Iris pigment epithelial cell (primary cell): ENCODE measurements at places on chromosomes 7 and 10.

- peak; percentile 97 for DNase-seq
Measured at GRCh38 chr10:113788604-113789083, 37.2 kb downstream of the PLEKHS1 start.

DNA sequence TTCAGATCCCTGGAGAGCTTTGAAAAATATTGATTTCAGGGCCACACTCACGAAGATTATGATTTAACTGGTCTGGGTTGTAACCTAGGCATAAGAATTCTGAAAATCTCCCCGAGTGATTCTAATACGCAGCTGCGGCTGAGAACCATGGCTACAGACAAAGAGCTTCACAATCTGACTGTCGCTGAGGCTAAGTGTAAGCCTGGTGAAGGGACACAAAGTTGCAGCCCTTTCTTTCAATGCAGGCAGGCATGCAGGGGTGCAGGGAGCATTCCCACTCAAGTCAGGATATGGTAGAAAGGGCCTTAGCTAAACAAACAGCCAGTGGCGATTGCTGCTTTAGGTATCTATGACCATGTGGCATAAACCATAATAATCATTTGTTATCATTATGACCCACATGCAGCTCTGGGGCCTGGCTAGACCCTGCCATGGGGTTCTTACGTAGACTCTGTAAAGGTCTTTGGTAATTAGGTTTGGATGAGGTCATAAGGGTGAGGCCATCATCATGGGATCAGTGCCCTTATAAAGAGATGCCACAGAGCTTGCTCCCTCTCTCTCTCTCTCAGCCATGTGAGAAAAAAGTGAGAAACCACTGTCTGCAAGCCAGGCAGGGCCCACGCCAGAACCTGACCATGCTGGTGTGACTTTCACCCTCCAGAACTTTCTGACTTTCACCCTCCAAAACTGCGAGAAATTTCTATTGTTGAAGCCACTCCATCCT, 88.4 kb upstream of the LANCL2 start:
- DNase-seq = no peak

GRCh38 chr7:139394540-139394939, 34.8 kb downstream of the LUC7L2 start:
- DNase-seq = no peak

DNA sequence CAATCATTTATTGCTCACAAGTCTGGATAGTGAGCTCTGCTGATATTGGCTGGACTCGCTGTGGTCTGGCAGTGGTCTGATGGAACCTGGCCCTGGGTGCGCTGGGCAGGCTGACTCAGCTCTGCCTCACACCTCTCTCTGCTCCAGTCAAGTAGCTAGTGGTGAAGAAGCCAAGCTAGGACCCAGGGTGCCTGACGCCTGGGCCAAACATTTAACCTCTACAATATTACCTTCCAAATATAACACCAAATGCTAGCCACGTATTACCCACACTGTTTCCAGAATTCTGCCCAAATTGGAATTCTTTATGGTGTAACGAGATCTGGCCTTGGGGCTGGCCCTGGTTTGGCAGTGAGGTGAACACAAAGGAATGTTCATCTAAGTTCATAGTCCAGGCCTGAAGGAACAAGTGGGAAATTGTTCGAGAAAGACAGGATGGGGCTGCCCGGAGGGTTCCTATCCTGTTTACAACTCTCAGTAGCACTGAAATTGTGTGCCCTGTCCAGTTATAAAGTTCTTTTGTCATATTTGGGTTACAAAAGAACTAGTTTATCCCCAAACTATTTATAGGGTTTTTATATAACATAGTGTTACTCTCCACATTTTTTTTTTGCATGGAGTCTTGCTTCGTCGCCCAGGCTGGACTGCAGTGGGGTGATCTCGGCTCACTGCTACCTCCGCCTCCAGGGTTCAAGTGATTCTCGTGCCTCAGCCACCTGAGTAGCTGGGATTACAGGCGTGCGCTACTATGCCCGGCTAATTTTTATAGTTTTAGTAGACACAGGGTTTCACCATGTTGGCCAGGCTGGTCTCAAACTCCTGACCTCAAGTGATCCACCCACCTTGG, 16.3 kb downstream of the OR2AE1 start:
- DNase-seq = peak; percentile 84

DNA sequence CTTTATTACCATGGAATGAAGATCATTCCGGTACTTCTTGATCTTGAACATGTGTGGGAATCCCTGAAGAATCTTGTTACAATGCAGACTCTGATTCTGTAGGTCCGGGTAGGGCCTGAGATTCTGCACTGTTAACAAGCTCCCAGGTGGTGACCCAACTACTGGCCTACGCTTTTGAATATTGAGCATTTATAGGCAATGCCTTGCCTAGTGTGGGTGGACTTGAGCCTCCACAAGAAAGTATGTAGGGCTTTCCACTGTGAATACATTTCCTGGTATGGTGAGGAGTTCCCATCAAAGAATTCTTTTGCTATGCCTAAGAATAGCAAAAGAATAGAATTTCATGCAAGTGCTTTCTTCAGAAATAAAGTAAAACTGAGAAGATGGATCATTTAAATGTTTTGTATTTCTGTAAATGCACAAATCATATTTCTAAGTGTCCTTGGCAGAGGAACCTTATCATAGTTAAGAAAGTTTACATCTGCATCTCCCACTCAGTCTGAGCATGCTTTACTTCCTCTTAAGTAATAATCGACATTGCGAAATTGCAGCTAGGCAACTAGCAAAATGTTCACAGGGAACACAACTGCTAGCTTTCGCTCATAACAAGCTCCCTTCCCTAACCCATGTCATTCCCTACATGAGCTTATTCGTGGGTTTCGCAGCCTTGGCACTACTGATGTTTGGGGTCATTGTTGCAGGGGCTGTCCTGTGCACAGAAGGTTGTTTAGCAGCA, 71.4 kb downstream of the AHR start:
- DNase-seq = peak; percentile 99

GRCh38 chr7:5827755-5828154, 46.3 kb upstream of the RNF216 start:
- DNase-seq = no peak

- peak; percentile 44 for DNase-seq
Measured at GRCh38 chr10:131972474-131973071, 9.2 kb downstream of the BNIP3 start.

DNA sequence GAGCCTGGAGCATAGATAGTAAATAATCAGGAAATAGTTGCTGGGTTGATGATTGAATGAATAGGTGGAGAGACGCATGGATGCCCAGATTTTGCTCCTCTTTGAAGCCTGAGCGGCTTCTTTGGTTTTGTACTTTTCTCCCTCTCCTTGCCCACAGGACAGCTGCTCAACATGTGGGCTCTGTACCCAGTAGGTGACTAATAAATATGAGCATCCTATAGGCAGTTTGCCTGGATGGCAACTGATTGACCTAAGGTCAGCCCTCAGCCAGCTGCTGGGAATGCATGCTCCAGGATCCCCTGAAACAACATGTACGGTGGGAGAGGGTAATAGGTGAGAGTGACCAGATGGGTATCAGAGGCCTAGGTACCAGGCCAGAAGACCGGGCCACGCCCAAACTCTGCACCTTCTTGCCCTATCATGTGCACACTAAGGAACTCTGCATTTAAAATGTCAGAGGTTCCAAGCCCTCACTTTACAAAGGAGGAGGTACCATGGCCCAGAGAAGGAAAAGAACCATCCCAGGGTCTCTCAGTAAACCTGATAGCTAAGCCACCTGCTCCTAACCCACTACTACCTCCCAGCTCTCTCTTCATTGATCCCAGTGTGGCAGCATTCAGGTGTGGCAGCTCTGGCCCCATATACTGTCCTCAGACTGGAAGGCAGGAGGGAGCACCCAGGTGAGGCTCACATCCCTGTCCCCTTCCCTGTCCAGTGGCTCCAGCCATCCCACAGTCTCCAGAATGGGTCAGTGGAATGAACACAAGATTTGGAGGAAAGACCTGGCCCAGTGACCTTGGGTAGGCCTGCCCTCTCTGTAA, 2.7 kb upstream of the ZCCHC24 start:
- DNase-seq = no peak

GRCh38 chr7:582931-583330, 63.3 kb upstream of the PDGFA start:
- no peak for DNase-seq

DNA sequence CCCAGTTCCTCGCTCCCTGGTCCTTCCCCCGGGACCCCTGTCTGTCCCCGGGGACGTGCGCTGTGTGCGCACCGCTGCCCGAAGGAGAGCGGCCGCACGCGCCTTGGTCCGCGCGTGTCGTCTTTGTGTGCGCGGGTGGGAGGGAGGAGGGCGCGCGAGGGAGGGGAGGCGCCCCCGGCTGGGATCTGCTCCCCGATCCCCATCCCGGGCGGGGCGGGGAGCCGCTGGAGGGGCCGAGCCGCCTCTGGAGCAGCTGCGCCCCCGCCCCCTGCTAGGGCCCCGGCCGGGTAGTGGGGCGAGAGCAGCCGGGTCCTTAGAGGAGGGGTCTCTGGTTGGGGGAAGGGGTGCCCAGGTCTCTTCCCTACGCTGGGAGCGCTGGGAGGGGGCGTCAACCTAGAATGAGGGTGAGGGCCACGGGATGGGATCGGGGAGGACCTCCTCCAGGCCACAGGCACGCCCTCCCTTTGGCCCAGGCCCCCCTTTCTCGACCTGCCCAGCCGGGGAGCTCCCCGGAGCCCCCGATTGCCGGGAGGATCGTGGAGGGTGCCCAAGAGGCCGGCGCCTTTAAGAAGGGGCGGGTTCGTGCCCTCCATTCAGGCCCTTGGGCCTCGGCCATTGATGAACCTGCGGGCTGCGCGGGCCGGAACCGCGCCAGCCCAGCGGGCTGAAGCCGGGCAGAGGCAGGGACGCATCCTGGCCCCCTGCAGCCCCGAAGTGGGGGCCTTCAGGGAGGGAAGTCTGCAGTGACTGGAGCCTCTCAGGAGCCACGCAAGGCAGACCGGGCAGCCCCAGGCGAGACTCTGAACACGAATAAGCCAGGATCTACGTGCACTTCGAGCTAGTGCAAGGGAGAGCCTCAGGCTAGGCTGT, 678 bp downstream of the SH2B2 start:
- DNase-seq = no peak

GRCh38 chr7:140696024-140696679, 356 bp upstream of the NDUFB2 start:
- peak; percentile 95 for DNase-seq

- no peak for DNase-seq
Measured at GRCh38 chr7:116969371-116969902, 16.1 kb downstream of the ST7 start.

DNA sequence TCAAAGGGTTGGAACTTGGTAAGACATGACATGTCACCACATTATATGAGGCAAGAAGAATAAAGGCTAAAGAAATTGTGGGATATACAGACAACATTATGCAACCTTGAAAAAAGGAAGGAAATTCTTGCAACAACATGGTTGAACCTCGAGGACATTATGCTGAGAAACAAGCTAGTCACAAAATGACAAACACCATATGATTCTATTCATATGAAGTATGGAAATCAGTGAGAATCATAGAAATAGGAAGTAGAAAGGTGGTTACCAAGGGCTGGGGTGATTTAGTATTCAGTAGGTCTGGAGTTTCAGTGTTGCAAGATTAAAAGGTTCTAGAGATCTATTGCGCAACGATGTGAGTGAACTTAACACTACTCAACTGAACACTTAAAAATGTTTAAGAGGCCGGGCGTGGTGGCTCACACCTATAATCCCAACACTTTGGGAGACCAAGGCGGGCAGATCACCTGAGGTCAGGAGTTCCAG, 126.9 kb upstream of the TBX20 start:
- peak; percentile 4 for DNase-seq

- no peak for DNase-seq
Measured at GRCh38 chr10:36038316-36038955, 396.3 kb upstream of the FZD8 start.

GRCh38 chr7:159139639-159140038, 5.0 kb downstream of the VIPR2 start:
- no peak for DNase-seq

DNA sequence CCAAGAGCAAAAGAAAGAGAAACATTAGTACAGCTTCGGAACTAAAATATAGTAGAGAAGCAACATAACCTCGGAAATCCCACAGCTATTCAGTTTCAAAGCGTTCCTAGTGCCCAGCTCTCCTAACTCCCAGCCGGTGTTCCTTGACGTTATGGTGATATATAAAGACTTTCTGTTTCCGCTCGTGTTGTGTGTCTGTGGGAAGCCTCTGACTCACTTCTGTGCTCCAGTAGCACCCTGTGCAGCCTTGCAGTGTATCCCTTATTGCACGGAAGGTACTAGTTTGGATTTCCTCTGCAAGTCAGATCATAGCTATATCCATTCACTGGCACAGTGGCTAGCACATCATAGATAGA, 535 bp downstream of the ASAH2B start:
- DNase-seq = peak; percentile 81

GRCh38 chr7:136588216-136588615, 280.2 kb upstream of the CHRM2 start:
- DNase-seq = no peak

DNA sequence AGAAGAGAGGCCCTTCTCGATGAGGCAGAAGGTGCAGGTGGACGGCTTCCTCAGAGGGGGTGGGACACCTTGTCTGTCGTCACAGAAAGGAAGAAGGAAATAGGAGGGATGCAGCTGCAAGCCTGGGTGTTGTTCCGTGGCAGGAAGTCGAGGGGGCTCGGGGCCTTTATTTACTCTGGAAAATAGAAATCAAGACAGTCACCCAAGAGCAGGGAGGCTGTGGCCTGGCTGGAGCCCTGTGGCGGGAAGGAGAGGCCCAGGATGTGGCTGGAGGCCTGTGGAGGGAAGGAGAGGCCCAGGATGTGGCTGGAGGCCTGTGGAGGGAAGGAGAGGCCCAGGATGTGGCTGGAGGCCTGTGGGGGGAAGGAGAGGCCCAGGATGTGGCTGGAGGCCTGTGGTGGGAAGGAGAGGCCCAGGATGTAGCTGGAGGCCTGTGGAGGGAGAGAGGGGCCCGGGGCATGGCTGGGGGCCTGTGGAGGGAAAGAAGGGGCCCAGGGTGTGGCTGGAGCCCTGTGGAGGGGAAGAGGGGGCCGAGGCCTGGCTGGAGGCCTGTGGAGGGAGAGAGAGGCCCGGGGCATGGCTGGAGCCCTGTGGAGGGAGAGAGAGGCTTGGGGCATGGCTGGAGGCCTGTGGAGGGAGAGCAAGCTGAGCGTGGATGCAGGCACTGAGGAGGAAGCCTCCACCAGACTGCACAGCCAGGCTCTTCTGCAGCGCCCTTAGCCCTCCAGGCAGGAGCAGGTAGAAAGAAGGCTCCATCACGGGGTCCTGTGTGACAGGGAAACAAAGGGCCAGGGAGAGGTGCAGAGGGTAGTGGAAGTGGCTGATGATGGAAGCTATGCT, 97.3 kb upstream of the SFMBT2 start:
- DNase-seq = no peak

DNA sequence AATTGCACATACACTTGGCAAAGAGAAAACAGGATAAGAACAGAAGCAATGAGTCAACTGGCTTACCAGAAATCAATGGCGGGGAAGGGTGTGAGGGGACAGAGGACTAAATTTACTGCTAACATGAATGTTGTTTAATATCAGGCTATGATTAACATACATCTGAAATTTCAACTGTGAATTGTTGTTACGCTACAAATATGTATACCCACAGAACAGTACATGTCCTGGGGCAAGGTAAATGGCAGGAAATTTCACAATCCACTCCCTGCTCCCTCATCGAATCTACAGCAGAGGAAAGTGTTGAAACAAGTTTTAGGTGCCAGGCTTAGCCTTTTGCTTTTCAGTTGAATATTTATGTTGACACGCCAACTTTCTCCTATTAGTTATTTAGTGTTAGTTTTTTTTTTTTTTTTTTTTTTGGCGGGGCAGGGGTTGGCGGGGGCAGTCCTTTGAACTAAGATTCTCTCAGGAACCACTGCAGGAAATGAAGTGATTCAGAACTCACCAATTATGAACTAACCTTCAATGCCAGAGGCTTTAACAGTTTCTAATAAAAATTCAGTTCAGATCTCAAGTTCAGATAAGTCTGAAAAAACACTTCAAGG, 99.0 kb downstream of the UBE2H start:
- peak; percentile 79 for DNase-seq

- peak; percentile 14 for DNase-seq
Measured at GRCh38 chr7:138891446-138891810, 89.8 kb downstream of the KIAA1549 start.
